Activated CD8-positive, alpha-beta T cell treated with anti-CD3 and anti-CD28 coated beads for 36 hours (primary cell): ENCODE measurements at places on chromosomes 7 and 10.
A peak's percentile ranks its signal among the peaks of the same experiment; 100 is the strongest.

- no peak for DNase-seq
Observed at GRCh38 chr7:141468341-141468740, 82.9 kb upstream of the AGK start.

GRCh38 chr10:78028438-78029268 lies 662 bp downstream of the POLR3A start:
- DNase-seq, result peak; percentile 46

DNA sequence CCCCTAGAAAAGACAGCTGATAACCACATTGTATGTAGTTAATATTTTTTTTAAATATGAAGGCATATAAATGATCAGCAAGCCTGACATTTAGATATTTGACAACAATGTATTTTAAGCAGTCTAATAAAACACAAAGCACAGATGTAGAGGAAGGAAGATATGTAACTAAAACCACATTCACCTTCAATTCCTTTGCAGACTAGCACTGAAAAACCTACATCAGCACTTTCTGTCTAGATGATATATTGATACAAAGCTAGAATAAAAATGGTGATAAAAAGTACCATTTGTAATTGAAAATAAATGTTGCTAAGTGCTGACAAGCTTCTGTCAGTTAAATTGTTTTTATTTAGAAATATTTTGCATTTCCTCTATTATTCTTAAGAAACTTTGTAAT lies 153.6 kb downstream of the IMMP2L start:
- no peak for DNase-seq

GRCh38 chr10:77533887-77534278 lies 103.7 kb downstream of the KCNMA1 start:
- no peak for DNase-seq

GRCh38 chr7:474605-475424 lies 44.8 kb downstream of the PDGFA start:
- DNase-seq, result no peak

GRCh38 chr10:13404305-13404759 lies 56.2 kb upstream of the SEPHS1 start:
- no peak for DNase-seq

- no peak for DNase-seq
Observed at GRCh38 chr10:88805361-88805760, 2.8 kb downstream of the LIPM start.

DNA sequence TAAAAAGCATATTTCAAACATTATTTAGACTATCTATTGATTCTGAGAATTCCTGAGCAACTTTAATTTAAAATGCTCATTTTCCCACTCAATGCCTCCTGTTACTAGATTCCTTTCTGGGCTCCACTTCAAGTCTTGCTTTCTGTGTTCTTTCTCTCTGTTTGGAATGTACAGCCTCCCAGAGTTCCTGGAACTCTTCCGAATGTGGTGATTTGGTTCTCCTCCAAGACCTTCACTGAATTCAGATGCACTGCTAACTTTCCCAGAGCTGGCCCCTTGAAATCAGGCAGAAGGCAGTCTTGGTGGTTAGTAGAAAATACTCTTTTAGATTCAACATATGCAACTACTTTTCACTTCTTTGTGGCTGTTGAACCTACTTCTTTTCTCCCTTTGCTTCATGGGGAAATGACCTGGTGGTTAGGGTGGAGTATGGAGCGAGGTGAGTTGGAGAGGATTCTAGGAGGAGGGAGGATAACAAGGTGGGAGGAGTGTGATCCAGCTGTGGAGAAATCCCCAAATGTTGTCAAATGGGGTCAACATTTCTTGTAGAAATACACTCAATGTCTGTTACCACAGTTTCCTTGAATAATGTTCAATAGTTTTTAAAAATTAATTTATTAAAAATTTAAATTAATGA lies 27.9 kb upstream of the CCDC7 start:
- no peak for DNase-seq

GRCh38 chr10:36220151-36220550 lies 578.1 kb upstream of the FZD8 start:
- DNase-seq, result no peak

DNA sequence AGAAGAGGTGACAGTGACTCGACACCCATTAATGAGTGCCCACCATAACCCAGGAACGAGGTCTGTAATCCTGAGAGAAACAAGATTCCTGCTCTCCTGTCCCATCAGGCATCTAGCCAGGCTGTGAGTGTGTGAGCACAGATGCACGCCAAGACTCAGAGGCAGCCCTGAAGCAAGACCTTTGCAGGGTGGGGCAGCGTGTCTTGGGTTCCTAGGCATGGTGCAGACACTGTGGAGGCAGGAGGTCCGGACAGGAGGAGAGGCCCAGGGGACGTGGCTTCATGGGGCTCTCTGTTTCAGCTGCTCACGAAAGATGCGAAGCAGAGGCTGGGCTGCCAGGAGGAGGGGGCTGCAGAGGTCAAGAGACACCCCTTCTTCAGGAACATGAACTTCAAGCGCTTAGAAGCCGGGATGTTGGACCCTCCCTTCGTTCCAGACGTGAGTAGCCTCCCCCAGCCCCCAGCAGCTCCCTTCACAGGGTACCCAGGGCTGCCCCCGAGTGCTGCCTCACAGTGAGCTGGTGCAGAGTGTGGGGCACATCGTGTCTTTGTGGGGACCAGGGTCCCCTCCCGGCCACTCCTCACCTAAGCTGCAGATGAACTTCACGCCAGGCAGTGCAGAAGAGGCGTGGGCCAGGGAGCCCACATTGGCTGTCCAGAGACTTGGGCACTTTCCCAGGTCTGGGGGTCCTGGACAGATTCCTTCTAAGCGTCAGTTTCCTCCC lies 94.5 kb downstream of the RGS10 start:
- DNase-seq, result no peak

DNA sequence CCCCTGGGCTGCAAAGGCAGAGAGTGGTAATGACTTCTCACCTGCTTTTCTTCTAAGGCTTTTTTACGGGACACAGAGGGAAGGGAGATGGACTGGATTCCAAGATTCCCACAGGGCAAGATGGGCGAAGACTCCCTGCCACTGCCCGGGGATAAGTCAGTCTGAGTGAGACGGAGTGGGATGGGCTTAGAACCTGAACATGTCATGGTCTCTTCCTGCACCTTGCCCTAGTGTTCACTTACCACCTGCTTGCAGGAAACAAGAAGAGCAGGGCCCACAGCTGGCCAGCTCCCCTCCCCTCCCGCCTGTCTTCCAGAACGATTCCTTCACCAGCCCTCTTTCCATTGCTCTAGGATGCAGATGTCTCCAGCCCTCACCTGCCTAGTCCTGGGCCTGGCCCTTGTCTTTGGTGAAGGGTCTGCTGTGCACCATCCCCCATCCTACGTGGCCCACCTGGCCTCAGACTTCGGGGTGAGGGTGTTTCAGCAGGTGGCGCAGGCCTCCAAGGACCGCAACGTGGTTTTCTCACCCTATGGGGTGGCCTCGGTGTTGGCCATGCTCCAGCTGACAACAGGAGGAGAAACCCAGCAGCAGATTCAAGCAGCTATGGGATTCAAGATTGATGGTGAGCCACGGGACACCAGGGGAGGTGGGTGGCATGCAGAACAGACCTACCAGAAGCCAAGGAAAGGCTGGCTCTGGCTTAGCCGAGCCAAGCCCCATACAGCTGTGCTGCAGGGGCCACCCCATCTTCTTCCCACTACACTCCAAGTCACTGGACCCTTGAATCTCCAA lies 1.3 kb downstream of the SERPINE1 start:
- no peak for DNase-seq

DNA sequence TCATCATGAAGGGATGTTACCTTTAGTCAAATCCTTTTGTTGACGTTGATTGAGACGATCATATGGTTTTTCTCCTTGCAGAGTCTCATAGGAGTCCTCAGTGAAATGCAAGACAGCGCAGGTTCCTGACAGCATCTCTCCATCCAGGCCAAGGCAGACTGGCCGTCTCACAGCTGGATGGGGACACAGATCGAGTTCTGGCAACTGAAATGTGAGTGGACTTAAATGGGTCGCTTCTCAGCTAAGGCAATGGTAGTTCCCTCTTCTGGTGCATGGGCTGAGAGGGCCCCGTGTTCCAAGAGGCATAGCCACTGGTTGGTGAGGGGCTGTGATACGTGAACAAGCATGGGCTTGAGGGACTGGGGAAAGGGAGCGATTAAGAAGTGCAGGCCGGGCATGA lies 99.3 kb upstream of the CPXM2 start:
- no peak for DNase-seq

- DNase-seq, result no peak
Observed at GRCh38 chr10:93165367-93165766, 91.7 kb downstream of the CYP26A1 start.

DNA sequence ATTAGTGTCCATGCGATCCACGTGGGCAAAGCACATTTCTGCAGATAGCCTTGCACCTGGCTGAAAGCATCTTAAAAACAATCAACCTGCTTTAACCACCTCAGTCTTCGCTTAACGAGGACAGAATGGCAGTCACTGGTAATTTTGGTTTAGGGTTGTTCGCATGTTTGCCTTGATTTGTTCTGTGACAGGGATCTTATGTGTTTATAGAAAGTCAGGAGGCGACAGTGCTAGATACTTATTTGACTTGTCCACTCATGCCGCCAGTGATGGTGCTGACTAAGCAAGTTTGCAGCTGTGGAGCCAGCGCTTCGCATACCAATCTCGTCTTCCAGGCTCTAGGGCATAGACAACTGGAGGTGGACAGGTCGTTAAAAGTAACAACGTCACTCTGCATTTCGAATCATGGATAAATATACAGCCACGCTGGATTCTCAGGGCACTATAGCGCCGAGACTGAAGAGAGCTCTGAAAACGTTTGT lies 1.2 kb upstream of the TMEM243 start:
- DNase-seq, result peak; percentile 13

DNA sequence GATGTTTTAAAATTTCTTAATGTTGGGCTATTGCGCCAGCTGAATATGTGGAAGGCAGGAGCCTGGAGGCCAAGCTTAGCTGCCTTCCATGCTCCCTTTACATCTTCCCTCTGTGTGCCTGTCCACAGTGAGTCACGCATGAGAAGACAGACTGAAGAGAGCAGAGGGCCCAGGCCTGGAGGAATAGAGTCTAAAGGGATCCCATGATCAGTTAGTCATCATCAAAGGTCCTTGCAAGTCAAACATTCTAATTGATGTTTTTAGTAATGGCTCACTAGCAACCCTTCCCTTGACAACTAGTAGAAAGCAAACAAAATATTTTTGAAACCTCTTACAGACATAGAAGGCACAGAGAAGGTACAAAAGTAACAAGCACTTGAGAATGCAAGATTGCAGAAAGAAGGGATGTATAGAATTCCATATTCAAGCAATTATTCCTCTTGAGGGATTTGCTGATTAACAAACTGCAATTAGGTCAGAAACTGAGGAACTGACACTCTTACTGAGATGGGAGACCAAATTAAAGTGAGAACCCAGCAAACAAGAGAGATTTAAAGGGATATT lies 30.7 kb upstream of the APBB1IP start:
- DNase-seq, result no peak

- DNase-seq, result no peak
Observed at GRCh38 chr7:149286811-149287400, 24.9 kb downstream of the ZNF783 start.

DNA sequence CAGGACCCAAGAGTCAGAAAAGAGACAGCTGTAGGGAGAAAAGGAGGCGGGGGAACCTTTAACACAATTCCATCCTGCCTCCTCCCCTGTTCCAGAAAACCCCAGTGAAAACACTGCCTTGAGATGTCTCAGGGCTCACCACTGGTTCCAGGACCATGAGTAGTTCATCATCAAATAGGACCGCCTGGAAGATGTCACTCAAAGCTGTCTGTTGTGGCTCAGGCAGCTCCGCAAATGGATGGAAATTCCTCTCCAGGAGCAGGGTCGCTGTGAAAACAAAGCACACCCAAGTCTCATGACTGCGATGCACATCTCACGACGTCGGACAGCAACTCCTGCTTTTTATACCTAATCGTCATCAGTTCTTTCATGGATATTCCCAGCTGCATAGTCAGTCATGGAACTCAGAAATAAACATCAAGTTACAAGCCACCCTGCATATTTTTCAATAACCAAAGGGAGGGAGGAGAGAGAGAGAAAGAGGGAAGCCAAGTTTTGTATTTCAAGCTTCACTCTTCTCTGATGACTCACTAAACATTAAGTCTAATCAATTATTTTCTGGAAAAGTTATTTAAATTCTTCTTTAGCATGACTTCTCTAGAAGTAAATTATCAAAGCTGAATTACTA lies 49.2 kb downstream of the GSDME start:
- DNase-seq, result no peak

GRCh38 chr7:131071786-131072504 lies 255.7 kb upstream of the MKLN1 start:
- DNase-seq, result peak; percentile 37

- DNase-seq, result no peak
Observed at GRCh38 chr10:50837095-50837494, 48.3 kb downstream of the A1CF start.

DNA sequence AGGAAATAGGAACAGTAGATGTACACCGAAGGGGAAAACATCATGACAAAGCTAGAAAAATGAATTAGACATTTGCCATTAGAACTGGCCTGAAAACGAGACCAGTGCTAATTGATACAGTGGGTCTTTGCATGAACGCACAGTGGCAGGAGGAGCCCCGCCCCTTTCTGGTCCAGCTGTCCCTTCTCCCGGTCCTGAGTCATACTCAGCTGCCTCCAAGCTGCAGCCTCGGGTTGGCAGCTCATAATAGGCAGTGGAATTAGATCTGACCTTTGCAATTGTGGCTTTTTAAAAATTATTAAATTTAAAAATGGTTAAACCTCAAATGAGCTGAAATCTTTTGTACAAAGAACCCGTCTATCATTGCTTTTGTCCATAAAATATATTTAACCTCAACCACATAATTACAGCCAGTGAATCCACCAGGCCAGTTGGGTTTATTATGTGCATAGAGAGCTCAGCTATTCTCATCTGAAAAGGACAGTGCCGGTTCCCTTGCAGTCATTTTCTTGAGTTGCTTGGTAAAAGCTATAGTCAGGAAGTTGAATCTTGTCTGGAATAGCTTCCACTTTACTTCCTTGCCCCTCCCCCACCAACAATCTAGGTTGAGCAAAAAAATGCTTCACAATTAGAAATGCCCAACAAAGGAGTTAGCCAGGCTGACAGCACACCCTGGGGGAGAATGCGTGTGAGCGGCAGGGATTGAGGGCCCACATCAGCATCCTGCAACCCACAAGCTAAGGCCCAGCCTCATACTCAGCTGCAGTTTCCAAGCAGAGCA lies 147.1 kb downstream of the BUB3 start:
- DNase-seq, result no peak

DNA sequence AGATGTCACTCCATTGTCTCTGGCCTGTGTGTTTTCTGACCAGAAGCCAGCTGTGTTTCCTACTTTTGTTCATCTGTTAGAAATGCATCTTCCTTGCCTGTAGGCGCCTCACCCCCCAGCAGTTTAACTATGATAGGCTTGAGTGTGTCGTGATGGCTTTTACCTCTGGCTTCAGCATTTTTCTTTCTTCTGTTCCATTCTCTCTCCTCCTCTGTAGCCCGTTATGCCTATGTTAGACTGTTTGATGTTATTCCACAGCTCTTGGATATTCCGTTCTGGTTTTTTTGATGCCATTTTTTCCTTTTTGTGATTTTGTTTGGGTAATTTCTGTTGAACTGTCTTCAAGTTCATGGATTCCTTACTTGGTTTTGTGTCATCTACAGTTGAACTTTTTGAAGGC lies 17.9 kb downstream of the MMP21 start:
- DNase-seq, result no peak

- no peak for DNase-seq
Observed at GRCh38 chr10:88466786-88467185, 116.3 kb downstream of the RNLS start.
